Glutamatergic neuron (in vitro differentiated cells): ENCODE measurements at places on chromosomes 5 and 9. TPM values are rescaled to one million over a fixed set of nuclear protein-coding genes. Genes with fewer than 3 reads are reported as not detected.

GRCh38 chr5:74643111-74643562 lies 2.6 kb upstream of the ENC1 start:
- no peak for DNase-seq

CTXN3 gene
- total RNA-seq, result not detected

- DNase-seq, result no peak
Measured at GRCh38 chr5:76209297-76209696, 126.1 kb downstream of the SV2C start.

DNA sequence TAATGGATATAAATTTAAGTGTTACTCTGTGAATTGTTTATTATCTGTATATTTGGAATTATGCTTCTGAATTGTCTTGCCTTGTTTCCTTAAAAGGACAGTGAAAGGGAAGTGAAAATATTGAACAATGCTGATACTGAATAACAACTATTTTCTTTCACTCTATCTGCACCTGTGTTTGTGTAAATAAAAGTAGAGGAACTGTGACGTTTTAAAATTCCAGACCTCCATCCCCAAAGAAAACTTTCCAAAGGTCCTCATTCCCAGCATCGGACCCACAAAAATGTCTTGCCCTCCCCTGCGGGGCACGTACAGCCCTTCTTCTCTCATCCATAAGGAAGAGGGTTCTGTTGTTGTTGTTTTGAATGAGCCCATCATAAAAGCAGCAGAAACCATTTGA lies 100.0 kb downstream of the NLN start:
- DNase-seq, result no peak

GABRA1 gene
- total RNA-seq, result not detected

P4HA2 gene
- total RNA-seq, result 26.6 TPM

ALDH1A1 gene
- total RNA-seq, result not detected

CCDC152 gene
- total RNA-seq, result 13.4 TPM

DNA sequence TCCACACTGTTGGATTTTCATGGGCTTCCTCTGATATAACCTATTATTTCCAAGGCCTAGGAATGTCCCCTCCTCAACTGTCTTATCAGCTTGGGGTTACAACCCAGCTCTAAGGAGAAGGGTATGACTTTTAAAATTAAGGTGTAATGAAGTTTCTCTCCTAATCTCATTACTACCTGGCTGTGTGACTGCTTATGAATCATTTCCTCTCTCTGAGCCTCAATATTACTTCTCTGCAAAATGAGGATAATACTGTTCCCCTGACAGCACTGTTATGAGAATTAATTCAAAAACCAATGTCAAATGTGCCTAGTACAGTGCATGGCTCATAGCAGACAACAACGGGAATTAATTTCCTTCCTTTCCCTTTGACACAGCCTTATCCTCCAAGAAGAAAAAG lies 118.9 kb downstream of the NR6A1 start:
- DNase-seq, result no peak

DNA sequence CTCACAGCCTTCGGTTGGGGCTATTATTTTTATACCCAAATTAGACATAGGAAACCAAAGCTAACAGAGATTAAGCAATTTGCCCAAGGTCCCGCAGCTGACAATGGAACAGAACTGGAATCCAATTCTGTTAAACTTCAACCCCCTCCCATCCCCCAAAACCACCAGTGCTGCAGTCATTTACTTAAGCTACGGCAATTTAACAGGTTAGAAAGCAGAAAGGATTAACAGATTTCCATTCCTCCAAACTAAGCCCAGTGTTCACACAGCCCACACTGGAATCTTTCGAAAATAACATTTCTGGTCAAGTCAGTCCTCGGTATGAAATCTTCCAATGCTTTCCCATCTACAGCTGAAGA lies 1023.1 kb upstream of the DMAC1 start:
- no peak for DNase-seq

DNA sequence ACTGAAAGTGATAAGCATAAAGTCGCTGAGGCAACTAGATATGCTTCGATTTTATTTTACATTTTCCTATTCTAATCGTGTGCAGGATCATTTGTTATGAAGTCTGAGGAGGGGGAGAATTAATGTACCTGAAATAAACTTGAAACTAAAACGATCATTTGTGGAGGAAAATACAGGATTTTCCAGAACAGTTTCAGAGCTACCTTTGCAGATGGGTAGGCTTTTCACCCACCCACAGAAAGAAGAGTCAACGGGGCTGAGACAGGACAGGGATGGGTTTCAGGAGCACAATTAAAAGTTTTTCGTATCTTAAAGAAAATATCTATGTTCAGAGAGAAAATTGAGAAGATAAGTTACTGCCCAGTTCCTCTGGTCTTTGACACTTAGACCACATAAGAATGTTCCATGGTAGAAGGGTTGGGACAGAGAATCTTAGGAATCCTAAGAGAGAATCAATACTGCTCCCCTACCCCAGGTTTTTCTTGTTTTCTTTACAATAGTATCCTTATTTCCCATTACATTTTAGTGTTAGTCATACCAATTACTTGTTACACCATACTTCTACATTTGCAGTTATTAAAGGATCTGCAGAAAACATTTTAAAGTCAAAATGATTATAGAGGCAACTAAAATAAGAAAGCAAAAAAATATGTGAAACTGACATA lies 211.4 kb downstream of the DEPDC1B start:
- DNase-seq, result no peak

ADGRD2 gene
- not detected for total RNA-seq
